ENCODE measurements at places on chromosomes 3 and 15.

- no peak for DNase-seq
Observed at GRCh38 chr15:72248514-72248913, 17.5 kb upstream of the PKM start.

DNA sequence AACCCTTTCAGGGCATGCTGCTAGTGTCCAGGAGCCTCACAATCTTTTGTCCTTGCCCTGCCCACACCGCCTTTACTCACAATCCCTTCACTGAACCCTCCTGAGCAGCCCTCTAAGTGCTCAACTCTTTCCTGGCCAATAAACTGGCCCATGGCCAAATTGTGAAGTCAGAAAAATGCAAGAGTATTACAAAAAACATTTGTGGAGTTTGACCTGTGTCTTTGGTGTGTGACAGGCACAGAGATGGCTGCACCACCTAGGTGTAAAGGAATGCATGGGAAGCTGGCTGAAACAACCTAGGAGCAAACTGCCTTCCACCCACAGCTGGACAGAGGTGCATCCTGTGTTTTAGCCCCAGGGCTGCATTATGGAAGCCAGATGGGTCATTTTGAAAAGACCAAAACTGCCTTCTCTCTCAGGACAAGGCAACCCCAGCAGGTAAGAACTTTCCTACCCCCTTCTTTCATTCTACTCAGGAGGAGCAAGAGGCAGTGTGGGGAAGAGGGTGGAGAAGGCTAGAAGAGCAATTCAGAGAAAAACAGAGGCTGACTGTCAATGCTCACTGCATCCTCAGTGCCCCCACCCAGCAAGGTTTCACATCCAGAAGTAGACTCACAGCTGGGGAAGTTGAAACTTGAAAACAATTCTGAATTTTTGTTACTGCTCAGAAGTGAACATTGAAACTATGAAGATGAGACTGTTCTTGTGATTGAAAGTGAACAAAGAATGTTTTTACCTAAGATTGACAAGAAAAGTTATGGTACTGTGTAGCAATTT lies 78.6 kb downstream of the TRIM42 start:
- DNase-seq = no peak

- DNase-seq = no peak
Observed at GRCh38 chr15:33234020-33234461, 39.5 kb upstream of the FMN1 start.

GRCh38 chr3:55143336-55143735 lies 215.5 kb upstream of the LRTM1 start:
- no peak for DNase-seq

DNA sequence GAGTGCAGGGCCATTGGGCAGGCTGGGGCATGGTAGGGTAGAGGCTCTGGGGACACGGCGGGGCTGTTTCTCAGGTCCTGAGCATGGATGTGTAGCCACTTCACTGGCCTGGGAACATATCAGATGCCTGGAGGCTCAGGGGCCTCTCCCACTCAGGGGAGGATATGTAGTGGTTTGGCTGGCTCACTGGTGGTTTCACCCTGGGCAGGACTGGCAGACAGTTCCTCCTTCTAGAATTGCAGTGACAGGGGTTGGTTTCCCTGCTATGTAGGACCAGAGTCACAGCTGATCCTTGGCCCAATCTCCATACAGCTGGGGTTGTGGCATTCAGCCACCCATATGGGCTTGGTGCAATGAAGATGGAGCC lies 4.8 kb upstream of the ARHGAP31 start:
- DNase-seq = no peak

- no peak for DNase-seq
Observed at GRCh38 chr3:170524073-170524472, 61.8 kb downstream of the SLC7A14 start.

- DNase-seq = no peak
Observed at GRCh38 chr3:183824761-183825455, 469 bp downstream of the MAP6D1 start.

GRCh38 chr3:136343446-136343845 lies 93.3 kb downstream of the PCCB start:
- no peak for DNase-seq

DNA sequence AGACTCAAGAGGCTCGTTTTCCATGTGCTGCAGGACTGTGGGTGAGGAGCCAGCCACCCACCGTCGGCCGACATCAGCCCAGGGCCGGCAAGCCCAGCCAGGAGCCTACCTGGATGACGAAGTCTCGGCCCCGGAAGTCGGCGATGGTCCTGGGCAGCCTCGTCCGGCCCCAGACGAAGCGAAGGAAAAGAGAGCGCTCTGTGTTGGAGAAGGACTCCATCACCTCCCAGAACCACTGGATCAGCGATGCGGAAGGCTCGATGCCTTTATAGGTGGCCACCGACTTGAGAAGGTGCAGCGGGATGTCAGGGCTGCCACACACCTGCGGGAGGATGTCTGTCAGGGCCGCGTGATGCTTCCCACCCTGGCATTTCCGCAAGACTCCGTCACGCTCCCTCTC lies 13.8 kb upstream of the OCA2 start:
- no peak for DNase-seq

All from HS-27A (cell line).